ENCODE measurements at places on chromosomes 13 and 19.
A peak's percentile ranks its signal among the peaks of the same experiment; 100 is the strongest.

GRCh38 chr19:1291761-1292418 lies 6.2 kb downstream of the EFNA2 start:
- DNase-seq, result no peak

GRCh38 chr13:79943346-79944023 lies 397.4 kb downstream of the SPRY2 start:
- no peak for DNase-seq

- no peak for DNase-seq
Measured at GRCh38 chr19:18541258-18541991, 1.9 kb downstream of the FKBP8 start.

GRCh38 chr19:33064458-33064791 lies 263 bp downstream of the RHPN2 start:
- peak; percentile 58 for DNase-seq

- DNase-seq, result no peak
Measured at GRCh38 chr13:110472904-110473563, 88.5 kb downstream of the RAB20 start.

GRCh38 chr19:48230555-48231129 lies 25.1 kb downstream of the CARD8 start:
- DNase-seq, result no peak

DNA sequence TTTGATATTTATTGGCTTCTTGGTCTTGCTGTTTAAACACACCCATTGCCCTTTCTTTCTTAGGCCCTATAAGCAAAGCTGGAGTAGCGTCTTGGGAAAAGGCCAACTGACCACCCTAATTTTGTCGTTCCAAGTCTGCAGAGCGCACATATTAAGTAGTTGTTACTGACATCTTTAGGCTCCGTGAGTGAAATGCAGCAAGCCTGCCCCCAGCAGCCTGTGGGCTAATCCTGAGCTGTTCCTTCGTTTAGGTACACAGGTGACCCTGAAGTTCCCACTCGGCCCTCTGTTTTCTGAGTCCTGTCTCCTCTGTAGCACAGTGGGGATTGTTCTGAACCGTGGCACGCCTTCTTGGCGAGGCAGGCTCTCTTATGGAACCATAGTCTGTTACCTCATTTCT lies 170.5 kb downstream of the STK24 start:
- no peak for DNase-seq

- peak; percentile 1 for DNase-seq
Measured at GRCh38 chr13:33051632-33052031, 35.4 kb downstream of the KL start.

DNA sequence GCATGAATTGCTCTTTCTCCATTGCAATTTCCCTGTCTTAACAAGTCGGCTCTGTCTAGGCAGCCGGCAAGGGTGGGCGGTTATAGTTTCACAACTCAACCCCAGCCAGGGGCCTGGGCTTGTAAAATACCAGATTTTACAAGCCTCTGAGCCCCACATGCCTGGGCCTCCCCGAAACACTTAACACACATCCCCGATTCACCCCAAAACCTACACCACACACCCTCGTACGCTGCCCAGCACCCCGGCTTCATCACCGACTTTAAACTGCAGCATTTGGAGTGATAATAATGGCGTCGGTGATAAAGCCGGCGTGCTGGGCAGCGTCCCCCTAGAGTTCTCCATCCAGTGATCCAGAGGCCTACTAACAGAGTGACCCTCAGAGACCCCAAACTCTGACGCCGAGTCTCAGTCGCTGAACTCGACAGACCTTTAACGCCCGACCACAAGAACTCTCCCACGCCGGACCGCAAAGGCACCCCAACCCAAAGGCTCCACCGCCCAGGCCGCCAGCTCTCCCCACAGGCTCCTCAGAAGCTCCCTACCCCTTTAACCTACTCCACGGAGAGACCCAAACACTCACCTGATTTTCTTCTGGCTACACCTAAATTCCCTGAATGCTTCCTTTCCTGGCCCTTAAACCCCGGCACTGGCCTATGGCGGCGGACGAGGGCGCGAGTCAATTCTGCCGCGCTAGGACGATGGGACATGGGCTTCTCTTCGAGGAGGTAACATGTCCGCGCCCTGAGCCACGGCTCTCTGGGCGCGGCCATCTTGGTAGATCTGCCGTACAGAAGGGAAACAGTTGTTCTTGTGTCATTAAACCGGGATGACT lies at the start of gene ZNF649:
Gene ZNF649, minus strand, starts transcription at position 687 of the 835 bp plus-strand sequence. CDS start 4,910 bp downstream, outside the sequence.
- peak; percentile 91 for DNase-seq

GRCh38 chr19:31118986-31119385 lies 230.2 kb downstream of the TSHZ3 start:
- DNase-seq, result no peak

GRCh38 chr13:24168392-24168750 lies 7.9 kb downstream of the SPATA13 start:
- DNase-seq, result no peak

- DNase-seq, result no peak
Measured at GRCh38 chr13:102693776-102694175, 1.1 kb downstream of the METTL21C start.

GRCh38 chr19:10180459-10180858 lies 14.3 kb downstream of the DNMT1 start:
- no peak for DNase-seq

GRCh38 chr19:17289489-17289888 lies 7.8 kb downstream of the ANKLE1 start:
- no peak for DNase-seq

DNA sequence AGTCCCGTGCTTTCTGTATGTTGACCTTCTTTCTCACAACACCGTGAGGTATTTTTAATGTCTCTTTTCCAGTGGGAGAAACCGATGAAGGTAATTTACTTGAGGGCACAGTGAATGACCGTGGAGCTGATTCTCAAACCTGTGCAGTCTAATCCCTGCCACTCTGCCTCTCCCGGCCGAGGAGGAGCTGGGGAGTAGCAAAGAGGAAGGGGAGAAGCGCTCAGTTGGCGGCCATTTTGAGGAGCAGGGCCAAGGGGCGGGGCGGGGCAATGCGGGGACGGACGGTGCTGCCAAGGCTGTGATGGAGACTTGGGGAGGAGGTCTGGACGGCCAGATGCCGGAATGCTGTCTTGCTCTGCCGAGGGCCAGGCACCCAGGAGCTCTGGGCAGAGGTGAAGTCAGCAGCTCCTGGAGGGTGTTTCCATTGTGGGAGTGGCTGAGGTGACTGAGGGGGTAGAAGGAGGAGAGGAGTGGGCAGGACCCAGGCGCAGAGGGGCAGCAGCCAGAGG lies 12.4 kb upstream of the RANBP3 start:
- no peak for DNase-seq

- peak; percentile 68 for DNase-seq
Measured at GRCh38 chr13:53238261-53238660, 209.6 kb downstream of the OLFM4 start.

Data from NCI-H1417 (cell line).